Sciatic nerve (tissue), 2 donors: ENCODE measurements at places on chromosomes 6 and 20.

DNA sequence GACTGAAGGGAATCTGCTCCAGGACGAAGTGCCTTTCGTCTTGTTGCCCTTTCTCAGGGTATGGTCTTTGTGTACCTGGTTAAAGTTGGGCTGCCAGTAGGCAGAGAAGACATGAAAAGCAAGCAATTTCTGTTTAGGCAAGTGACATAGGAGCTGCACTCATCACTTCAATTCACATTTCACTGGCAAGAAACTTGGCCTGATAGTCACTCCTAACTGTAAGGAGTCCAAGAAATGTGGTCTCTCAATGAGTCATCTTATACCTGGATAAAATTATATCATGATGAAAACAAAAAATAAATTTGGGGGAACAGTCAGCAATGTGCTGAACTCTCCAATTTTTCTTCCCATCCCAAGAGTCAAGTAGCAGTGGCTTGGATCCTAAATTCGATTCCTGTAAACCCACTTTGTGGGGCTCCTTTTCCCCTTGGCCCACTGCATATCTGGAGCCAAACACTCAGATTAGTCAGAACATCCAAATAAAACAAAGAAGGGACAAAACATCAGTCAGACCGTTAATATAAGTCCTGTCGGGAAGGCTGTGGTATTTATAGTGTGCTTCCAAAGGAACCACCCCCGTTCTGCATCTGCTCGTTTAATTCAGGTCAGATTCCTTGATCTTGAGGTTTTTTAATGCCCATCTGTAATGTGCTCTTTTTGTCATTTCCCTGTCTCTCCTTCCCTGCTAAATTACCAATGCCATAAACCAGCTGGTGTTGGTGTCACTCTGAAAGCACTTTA, 5.0 kb upstream of the GABRR1 start:
- DNase-seq, result no peak

- DNase-seq, result no peak
Observed at GRCh38 chr6:75326557-75327258, 42.1 kb upstream of the TMEM30A start.

- no peak for DNase-seq
Observed at GRCh38 chr6:29965563-29965872, 23.2 kb downstream of the HLA-A start.

GRCh38 chr6:167349631-167350274, 24.9 kb downstream of the TTLL2 start:
- DNase-seq, result no peak

GRCh38 chr20:21614980-21615379, 90.5 kb upstream of the PAX1 start:
- DNase-seq, result no peak

DNA sequence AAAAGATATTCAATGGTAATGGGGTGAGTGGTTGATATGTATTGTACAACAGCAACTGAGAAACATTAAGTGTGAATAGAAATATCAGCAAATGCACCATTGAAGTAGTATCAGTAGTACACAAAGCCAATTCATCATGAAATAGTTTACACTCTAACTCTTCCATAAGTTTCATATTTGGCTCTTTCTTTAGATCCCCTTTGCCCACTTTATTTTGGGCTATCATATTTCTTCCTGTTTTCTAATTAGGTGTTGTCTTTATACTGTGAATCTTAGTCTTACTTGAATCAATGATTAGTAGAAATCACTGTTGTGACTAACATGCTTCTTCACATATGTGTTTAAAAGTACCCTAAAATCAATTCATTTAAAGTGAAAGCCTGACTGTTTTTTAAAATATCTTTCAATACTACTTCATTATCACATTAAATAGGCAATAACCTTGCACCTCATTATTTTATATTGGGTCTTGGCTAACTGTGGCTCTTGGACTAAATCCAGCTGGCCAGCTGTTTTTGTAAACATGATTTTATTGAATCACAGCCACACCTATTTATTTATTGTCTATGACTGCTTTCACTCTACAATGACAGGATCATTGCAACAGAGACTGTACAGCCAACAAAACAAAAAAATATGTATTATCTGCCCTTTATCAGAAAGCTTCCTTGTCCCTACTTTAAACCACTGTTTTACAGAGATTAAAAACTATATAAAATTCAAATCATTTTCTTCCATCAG, 38.9 kb downstream of the EYS start:
- no peak for DNase-seq
